ENCODE measurements at places on chromosomes 7 and 10.
A peak's percentile ranks its signal among the peaks of the same experiment; 100 is the strongest.

DNA sequence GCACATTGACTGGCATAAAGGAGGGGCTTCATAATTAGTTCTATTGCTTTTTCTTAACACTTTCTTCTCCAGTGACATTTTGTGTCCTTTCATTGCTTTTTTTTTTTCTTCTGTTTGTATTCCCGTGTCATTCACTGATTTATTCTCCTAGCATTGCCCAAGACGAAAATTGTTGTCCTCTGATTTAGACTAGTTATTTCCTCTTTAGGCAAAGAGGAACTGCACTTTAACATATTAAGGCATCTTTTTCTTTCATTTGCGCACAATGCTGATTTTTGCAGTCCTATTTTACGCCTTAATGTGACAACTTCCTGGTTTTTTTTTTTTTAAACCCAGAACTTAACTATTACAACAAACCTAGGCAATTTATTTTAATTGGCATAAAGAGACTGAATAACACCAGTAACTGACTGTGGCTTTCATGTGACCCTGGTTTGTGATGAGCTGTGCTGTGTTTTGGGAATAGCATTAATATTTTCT is 39.7 kb downstream of the ARID5B start:
- no peak for DNase-seq

- DNase-seq, result no peak
Observed at GRCh38 chr7:70808876-70809275, 323.1 kb upstream of the GALNT17 start.

- DNase-seq, result no peak
Observed at GRCh38 chr10:124511205-124512039, 49.8 kb downstream of the LHPP start.

GRCh38 chr7:44096326-44096881 is 7.7 kb upstream of the AEBP1 start:
- DNase-seq, result no peak

- DNase-seq, result no peak
Observed at GRCh38 chr7:120677535-120677934, 180.4 kb downstream of the TSPAN12 start.

GRCh38 chr10:103708627-103709288 is 146.6 kb downstream of the SH3PXD2A start:
- no peak for DNase-seq

- DNase-seq, result no peak
Observed at GRCh38 chr10:69348816-69349541, 67.7 kb downstream of the TACR2 start.

DNA sequence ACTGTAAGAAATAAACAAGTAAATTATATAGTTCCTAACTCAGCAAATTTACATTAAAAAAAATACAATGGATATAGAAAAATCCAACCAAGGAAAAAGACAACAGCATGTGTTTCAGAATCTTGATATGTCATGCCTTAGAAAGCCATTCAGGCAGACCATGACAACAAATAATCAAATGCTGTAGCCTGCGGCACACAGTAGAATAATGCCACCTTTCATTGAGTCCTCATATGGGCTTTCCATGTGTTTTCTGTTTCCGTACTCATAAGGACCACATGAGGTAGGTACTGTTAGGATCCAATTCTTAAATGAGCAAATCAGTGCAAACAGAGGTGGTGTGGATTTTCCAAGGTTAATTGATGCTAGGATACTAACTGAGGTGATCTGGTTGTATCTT is 138.6 kb downstream of the CUBN start:
- DNase-seq, result no peak

GRCh38 chr10:123257904-123258456 is 103.8 kb downstream of the BUB3 start:
- DNase-seq, result no peak

DNA sequence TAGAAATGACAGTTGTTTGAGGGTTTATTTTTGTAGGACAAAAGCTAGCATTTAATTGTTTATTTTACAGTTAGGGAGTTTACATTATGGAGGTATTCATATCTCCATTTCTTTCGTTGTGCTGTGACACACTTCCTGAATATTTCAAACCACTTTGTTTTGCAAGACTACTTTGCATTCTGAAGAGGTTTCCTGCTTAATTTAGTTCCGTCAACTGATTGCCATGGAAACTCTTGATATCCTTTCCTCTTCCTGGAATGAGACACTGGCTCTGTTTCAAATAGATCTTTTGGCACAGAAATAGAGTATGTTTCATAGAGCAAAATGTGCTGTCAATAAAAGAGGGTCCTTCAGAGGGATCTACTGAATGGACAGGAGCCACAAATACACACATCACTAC is 159.5 kb upstream of the AGR3 start:
- DNase-seq, result no peak

DNA sequence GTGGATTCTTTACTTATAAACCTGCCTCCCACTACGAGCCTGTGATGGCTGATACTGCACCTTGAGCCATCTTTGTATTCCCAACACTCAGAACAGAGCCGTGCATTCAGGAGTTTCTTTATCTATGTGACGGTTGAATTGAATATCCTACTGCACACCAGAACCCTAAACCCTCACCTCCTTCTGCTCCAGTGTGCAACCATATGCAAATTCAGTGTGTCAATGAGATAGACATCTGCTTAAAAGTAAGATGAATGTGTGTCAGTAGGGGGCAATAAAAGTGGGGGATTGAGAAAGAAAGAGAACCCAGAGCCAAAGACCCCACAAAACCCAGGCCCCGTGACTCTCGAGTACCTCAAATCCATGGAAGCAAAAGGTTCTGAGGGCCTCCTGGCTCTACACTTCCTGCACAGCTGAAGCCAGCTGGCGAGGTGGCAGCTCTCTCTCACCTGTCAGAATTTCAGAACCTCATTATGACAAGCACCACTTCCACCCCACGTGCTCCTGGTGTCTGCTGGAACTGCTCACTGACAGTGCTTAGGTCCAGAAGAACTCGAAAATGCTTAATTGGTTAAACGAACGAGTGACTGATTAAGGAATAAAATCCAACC is 143.3 kb upstream of the GPR26 start:
- DNase-seq, result no peak

- DNase-seq, result no peak
Observed at GRCh38 chr10:34523017-34523767, 291.9 kb downstream of the PARD3 start.

DNA sequence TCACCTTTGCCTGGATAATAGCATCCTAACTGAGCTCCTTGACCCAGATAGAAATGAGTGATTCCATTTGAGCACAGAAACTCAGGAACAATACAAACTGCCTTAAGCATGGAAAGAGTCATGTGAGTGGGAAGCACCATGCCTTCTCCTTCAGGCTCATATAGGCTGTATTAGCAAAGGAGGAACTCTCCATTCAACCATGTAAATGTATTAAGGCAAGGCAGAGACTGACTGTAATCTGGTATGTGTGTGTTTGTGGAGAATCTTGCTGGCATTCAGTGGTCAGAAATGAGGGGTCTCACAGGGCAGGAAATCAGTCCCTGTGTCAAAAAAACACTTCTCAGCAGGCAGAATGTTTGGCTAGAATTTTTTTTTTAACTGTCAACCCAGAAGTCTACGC is 40.2 kb downstream of the COA1 start:
- no peak for DNase-seq

GRCh38 chr7:139598642-139599041 is 75.2 kb downstream of the CLEC2L start:
- no peak for DNase-seq

- no peak for DNase-seq
Observed at GRCh38 chr10:44295644-44296241, 89.2 kb downstream of the CXCL12 start.

DNA sequence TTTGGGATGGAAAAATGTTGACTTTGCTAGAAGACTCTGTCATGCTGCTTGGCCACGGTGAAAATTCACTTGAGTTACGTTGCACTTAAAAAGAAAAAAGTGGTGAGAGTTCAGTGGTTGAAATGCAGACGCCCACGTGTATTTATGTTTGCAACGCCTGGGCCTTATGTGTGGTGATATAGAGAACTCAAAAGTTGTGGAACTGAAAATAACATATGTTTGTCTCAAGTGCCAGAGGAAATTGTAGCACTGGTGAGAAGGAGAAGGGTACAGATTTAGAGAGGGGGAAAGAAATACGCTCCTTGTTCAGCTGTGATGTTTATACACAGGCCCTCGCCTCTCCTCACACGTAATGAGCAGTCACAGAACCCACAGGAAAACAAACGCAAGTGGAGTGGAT is 73.6 kb downstream of the EMX2 start:
- no peak for DNase-seq

DNA sequence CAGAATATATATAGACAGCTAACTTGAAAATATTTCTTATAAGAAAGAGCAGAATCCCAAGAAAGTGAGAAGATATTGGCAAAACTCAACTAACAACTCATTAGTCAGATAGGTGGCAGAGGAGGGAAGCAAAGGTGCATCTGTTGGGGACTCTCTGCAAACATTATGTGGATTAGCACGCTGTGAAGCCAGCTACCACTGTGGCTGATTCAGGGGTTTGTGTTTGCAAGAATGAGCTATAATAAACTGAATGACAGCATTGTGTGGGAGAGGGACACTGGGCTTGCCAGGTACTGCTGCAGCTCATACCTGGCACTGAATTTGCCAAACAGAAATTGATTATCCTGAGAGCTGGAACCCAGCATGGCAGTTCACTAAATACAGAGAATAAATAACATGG is 170.3 kb upstream of the MINDY3 start:
- DNase-seq, result no peak

DNA sequence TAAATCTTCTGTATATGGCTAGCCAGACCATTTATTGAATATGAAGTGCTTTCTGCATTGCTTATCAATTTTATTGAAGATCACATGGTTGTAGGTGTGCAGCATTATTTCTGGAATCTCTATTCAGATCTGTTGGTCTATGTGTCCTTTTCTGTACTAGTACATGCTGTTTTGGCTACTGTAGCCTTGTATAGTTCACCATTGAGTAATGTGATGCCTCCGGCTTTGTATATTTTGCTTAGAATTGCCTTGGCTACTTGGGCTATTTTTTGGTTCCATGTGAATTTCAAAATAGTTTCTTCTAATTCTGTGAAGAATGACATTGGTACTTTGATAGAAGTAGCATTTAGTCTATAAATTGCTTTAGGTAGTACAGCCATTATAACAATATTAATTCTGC is 1187.2 kb downstream of the XPNPEP1 start:
- no peak for DNase-seq

GRCh38 chr10:50552771-50553535 is 70.8 kb downstream of the SGMS1 start:
- DNase-seq, result no peak

- DNase-seq, result no peak
Observed at GRCh38 chr7:39383136-39383535, 183.1 kb upstream of the YAE1 start.

DNA sequence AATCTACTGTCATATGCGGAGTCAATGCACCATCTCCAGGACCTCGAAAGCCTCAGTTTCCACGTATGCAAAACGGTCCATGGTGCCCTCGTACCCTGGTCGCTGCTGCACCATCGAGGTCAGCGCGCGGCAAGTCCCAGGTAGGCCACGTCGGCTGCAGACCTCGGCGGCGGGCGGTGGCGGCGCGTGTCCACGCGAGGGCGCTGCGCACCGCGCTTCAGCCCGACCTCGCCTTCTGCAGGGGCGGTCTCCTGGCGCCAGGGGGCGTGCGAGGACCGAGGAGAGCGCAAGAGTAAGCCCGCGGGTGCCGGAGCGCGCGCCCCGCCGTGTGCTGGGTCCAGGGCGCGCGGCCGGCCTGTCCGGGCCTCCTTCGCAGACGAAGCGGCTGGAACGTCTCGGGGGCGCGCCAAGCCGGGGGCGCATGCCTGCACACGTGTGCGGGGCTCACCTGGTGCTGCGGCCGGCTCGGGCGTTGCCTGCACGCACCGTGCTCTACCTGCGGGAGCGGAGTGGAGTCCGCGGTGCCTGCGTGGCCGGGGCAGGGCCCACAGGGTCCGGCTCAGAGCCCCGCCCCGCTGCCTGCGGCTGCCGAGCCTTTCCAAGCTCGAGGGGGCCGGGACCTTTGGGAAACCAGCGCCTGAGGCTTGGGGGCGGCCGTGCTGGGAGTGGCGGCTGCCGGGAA is 54.0 kb downstream of the GLRX3 start:
- DNase-seq, result peak; percentile 91

DNA sequence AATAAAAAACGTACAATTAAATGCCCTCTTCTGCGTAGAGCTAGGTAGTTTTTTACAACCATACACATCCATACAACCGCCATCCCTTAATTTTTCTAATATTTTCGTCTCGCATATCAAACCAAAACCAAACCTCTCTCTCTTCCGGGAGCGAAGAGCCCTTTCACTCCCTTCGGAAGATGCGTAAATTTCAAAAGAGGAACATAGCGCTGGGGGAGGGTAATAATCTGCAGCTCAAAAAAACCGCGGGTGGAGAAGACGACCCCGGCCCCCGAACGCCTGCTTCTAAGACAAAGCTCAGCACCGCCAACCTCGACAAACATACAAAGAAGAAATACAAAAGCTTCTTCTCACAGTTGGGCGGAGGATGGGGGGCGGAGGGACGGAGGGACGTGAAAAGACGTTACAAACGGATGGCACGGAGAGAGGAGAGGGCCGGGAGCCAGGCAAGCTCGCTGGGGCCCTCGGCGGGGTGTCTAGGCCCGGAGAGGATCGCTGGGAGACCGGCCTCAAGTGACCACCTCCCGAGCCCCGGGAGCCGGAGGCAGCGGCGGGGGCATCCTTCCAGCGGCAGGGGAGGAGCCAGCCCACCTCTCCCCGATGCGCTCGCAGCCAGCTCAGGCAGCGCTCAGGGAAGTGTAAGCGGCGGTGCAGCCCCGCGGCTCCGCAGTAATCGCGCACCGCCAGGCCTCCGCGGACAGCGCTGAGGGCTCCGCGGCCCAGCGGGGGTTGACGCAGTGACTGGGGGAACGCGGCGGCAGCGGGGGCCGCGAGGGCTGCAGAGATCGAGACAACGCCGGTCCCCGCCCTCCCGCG is 851 bp downstream of the MKRN1 start:
- peak; percentile 48 for DNase-seq

DNA sequence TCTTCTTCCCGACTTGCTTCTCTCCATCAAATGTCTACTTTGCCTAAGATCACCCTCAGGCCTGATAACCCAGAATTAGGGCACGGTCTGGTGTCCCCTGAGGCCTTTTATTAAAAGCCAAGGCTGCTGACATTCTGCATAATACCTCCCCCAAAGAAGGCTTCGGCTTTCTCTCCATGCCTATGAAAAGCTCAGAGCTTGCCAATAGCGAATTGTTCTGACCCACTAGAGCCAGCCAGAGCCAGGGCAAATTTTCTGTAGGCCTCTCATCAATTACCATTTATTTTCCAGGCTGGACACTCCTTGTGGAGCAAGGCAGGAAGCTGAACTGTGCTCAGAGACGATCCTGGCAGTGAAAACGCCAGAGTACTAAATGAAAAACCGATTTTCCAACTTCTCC is 64.3 kb upstream of the ADRB1 start:
- no peak for DNase-seq

GRCh38 chr7:5266191-5267028 is 16.3 kb upstream of the SLC29A4 start:
- DNase-seq, result no peak

GRCh38 chr7:123502201-123502600 is 32.2 kb downstream of the IQUB start:
- no peak for DNase-seq

All from right lobe of liver (tissue), 6 donors.